NCI-H2029 treated with DMSO at 0.1 percent for 48 hours (cell line): ENCODE measurements at places on chromosomes 7 and 10.

DNA sequence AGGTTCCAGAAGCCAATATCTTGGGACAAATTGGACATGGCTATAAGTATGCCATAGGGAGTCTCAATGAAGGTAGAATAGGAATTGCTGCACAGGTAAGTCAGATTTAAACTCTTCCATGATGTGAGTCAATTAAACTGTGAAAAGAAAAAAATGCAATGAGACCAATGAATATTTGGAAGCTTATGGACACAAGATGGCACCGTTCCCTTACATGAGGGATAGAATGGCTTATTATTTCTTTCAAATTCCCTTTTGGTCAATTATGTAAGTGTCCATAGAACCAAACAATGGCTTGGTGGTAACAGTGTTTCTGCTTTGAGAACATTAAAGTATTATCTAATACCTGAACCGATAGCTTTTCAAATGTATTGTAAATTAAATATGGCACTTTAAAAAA lies 35.6 kb downstream of the ACADSB start:
- no peak for DNase-seq

GRCh38 chr7:46739518-46740234 lies 818.6 kb upstream of the IGFBP3 start:
- DNase-seq = no peak

- DNase-seq = no peak
Observed at GRCh38 chr10:36248304-36248981, 606.3 kb upstream of the FZD8 start.

- DNase-seq = no peak
Observed at GRCh38 chr10:130222381-130222780, 86.2 kb downstream of the GLRX3 start.

DNA sequence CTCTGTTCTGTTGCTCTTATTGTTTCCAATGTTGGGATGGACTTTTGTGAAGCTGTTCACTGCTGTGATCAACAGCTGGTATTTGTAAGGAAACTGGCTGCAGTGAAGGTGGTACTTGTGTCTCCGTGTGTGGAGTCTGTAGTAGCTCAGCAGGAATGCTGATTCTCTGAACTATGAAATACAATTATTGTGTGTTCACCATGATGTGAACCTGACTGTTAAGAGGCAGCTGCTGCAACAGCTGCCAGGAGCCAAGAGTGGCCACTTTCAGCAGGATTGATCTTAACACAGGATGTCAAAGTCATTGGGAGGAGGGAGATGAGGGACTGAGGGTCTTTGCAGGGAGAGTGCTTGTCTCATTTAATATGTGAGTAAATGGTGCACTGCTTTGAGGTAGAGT lies 13.9 kb downstream of the VSTM2A start:
- no peak for DNase-seq

DNA sequence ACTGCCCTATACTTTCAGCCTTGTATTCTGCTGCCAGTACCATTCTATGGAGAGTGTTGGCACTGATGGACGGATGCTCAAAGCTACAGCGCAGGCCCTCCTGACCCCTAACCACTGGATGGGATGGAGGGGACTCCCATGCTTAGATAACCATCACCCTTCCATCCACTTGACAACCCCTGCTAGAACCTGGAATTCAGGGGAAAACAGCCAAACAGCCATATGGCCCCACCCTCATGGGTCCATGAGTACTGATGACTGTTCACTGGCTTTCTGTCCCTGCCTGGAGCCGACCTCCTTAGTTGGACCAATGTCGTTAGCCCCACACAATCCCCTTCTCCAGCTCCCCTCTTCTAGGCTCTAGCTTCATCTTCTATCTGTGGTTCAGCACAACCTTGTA lies 16.2 kb downstream of the DUSP5 start:
- DNase-seq = no peak

- DNase-seq = no peak
Observed at GRCh38 chr7:170551-171363, 21.6 kb upstream of the FAM20C start.

DNA sequence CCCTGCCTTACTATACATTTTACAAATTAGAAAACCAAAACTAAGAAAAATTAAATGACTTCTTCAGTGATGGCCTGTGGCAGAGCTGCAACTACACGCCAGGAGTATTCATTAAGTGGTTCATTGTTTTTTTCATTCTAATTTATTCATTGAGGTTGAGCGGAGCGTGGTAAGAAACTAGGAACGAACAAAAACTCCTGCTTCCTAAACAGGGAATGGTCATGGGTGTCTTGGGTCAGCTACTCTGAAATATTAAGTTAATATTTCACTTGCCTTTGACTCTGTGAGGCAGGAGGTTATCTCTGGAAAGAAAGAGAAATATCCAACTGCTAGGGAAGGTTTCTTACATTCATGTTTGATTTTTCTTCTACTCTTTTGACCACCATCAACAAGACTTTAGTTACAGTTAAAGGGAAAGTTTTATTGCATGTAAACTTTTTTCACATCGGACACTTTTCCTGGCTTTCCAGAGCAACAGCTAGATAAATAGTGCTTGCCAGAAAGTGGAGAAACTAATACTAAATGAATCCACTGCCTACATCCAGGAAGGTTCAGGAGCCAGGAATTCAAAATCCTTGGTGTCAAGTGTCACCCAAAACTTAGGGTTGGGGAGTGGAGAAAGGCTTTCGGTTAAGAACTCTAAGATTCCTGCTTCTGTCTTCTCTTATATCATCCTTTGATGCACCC lies 896 bp upstream of the GNG11 start:
- no peak for DNase-seq

DNA sequence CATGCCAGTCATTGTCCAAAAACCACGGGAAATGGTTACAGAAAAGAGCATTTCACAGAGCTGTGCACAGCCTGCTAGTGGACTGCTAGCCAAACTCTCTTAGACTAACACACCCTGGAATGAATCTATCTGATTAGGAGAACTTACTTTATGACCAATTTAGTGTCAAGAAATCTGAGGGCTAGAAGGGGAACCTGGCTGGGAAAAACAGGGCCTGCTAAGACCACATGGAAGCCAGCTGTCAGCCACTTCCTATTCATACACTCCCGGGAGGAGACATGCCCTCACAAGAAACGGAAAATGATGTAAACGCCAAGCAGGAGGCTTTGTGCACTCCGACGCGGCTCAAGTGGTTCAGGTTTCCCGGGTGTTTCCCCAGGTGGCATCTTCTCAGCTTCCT lies 54.8 kb downstream of the MPP7 start:
- no peak for DNase-seq
